Anterior cingulate cortex (tissue), 58 donors: ENCODE measurements at places on chromosomes 16 and 17.
A peak's percentile ranks its signal among the peaks of the same experiment; 100 is the strongest.

GRCh38 chr17:5877948-5878347 lies 192.2 kb upstream of the WSCD1 start:
- peak; percentile 46 for DNase-seq

DNA sequence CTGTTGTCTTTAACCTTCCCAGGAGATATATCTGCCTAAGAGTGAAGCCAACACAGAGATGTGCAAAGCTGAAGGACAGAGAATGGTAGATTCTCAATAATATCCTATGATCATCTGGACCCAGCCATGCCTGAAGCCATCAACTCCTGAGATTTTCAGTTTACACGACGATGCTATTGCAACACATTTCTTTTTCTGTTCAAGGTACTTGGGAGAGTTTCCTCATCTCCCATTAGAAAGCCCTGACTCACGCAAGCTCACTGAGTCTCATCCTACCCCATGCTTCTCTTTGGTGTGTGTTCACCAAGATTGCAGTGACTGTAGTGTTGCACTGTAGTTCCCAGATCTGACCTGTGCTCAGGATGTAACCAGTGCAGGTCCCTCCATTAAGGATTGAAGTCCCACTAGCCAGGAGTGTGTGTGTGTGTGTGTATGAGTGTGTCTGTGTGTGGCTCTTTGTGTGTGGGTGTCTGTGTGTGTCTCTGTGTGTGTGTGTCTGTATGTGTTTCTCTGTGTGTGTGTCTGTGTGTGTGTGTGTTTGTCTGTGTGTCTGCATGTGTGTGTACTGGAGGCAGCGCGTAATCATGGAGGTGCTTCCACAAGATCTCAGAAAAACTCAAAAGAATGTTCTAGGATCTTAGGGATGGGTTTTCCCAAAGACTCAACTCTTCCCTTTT lies 15.5 kb downstream of the CES1 start:
- no peak for DNase-seq

GRCh38 chr17:17738901-17739300 lies 57.6 kb downstream of the RAI1 start:
- peak; percentile 19 for DNase-seq

DNA sequence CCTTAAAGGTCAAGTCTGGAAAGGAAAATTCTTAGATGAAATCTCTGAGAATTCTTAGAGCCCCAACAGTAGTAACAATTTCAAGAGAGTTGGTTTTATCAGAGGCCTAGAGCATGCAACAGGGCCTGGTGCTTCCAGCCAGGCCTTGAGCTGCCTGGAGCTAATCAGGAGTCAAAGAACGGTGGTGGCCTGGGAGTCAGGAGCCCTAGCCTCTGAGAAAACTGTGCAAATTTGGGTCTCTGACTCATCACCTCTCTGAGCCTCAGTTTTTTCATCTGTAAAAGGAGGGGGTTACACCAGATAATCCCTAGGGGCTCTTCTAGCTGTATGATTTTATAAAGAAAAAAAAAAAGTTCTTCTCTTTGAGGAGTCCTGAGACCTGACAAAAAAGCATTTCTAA lies 227.3 kb upstream of the RPL38 start:
- no peak for DNase-seq

DNA sequence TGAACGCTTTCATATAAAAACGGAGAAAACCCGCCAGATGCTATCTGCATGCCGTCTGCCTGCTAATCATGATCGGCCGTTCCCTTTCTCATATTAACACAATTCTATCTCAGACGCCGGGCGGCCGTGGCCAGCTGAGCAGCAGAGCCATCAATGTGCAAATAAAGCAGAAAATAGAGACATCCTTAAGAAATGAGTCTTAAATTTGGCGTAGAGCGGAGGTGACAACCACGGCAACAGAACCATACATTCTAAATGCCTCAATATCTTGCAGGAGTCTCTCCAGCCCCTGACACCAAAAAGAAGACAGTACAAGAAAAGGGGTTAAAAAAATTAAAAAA lies 2.7 kb upstream of the IRX5 start:
- DNase-seq: no peak

GRCh38 chr16:11133344-11133943 lies 122.6 kb downstream of the SOCS1 start:
- no peak for DNase-seq

DNA sequence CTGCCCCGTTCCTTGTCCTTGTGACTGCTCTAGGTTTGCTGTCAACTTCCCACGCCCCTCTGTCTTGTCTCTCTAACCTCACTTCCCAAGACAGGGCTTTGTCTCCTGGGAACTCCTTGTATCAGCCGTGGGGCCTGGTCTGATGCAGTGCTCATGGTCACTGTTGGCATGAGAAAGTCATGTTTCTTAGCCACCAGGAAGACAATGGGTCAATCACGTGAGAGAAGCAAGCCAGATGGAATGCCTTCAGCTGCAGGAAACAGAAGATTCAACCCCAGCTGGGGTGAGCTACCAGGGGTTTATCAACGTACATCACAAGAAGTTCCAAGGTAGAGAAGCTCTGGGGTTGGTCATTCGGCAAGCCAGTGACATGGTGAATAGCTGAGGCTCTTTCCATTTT lies 116.6 kb downstream of the IRF8 start:
- DNase-seq: no peak

- no peak for DNase-seq
Observed at GRCh38 chr17:66185862-66186261, 6.1 kb downstream of the CEP112 start.

DNA sequence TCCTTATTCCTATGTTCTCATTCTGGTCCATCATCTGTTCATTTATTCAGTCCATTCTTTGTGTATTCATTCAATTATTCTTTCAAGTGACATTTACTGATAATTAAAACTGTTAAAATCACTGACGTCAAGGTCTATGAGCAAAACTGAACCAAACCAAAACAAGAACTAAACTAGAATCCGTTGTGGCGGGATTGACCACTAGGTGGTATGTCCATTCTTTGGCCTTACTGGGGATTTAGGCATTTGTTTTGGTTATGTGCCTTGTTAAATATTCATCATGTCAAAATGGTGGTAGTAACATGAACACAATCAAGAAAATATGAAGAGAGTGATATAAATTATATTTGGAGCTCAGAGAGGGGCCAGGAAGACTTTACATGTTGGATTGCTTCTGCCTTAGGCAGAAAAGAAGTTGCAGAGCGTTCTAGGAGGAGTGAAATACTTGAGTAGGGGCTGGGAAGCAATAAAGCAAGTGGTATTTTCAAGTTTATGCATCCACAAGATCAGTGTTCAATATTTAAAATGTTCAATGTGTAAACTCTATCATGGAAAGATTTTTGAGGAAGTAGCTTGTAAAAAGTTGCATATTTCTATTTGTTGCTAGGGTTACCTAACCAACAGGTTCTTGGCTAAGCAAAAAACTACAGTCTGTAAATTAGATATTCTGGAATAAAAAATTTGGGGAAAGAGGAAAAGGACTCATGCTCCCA lies 129.0 kb downstream of the CDH13 start:
- DNase-seq: no peak

GRCh38 chr16:85363881-85364280 lies 249.2 kb upstream of the GSE1 start:
- DNase-seq: no peak

GRCh38 chr17:48102798-48103715 lies 1.8 kb upstream of the CBX1 start:
- no peak for DNase-seq

DNA sequence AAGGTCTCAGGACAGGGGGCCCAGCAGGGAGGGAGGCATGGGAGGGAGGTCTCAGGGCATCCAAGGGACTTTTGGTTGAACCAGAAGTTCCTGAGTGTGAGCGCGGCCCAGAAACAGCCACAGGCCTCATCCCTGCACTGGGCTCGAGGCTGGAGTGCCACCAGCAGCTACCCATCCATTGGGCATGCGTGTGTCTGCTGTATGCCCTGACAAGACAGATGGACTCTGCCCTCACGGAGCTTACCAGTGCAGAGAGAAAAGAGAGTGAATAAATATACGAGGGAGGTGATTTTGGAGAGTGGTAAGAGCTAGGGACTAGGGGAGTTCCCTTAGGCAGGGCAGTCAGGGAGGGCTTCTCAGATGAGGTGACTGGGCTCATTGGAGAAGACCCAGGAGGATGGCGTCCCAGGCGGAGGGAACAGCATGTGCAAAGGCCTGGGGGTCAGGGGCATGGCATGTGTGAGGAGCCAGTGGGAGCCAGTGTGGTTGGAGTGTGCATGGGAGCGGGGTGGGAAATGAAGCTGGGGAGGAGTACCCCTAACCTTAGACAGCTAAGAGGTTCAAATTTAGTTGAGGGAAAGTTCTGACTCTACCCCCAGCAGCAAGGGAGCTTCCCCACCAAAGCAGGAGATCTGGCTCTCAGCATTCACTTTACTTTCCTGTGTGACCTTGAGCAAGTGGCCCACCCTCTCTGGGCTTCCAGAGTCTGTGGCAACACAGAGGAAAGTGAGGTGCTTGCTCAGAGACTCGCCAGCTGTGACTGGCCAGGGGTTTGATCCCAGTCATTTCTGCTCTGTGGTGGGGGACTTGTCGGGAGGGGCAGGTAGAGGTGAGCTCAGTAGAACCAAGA lies 74.7 kb downstream of the SREBF1 start:
- DNase-seq: no peak

DNA sequence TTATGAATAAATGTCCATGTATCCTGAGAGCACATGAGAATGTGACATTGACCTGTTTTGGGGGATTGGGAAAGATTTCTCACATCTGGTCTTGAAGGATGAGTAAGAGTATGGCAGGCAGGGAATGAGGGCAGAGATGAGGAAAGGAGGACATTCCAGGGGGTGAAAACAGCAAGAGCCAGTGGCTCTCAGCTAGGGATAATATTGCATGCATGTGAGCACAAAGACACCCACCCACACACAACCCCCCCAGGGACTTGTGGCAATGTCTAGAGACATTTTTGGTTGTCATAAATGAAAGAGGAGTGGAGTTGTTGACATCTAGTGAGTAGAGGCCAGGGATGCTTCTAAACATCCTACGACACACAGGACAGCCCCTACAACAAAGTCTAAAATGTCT lies 6.0 kb downstream of the MYO1D start:
- DNase-seq: no peak

DNA sequence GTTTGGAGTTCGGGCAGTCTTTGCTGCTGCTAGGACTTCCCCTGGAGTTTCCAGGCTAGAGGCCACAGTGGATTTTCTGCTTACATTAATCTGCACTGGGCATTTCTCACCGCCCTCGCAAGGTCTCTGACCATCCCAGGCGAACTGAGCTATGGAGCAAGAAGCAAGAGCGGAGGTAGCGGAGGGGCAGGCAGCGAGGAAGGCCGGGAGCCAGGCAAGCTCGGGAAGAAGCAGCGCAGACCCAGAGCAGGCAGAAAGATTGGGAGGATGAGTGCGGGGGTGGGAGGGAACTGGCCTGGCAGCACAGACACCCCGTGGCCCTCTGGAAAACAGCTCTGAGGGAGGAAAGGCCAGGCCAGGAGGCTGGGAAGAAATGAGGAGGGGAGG lies 3.8 kb downstream of the COTL1 start:
- DNase-seq: no peak

- no peak for DNase-seq
Observed at GRCh38 chr16:78258375-78259065, 159.1 kb downstream of the WWOX start.

DNA sequence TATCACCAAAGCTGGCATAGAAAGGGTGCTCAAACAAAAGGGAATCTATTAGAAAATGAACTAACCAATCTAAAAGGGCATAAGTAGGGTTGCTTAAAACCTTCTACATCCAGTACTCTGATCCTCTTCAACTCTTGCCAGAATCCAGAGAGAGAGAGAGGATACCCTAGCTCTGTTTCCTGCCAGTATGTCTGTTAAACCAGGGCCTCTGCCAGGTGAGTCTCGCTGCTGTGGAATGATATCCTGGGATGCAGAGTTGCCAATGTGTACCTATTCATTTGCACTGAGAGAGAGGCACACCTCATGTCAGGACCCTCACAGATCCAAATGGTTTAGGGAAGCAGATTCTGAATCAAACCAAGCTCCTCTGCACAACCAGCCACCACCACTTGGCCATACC lies 79.8 kb upstream of the DYNLRB2 start:
- DNase-seq: no peak

- DNase-seq: no peak
Observed at GRCh38 chr17:29565643-29566472, 979 bp downstream of the ABHD15 start.

- no peak for DNase-seq
Observed at GRCh38 chr17:70955441-70955840, 786.1 kb downstream of the KCNJ2 start.

GRCh38 chr17:59493867-59494266 lies 71.5 kb upstream of the DHX40 start:
- peak; percentile 26 for DNase-seq

GRCh38 chr17:58577696-58578095 lies 63.3 kb upstream of the MTMR4 start:
- DNase-seq: peak; percentile 29

- DNase-seq: no peak
Observed at GRCh38 chr17:80785477-80786178, 206.0 kb upstream of the CHMP6 start.

DNA sequence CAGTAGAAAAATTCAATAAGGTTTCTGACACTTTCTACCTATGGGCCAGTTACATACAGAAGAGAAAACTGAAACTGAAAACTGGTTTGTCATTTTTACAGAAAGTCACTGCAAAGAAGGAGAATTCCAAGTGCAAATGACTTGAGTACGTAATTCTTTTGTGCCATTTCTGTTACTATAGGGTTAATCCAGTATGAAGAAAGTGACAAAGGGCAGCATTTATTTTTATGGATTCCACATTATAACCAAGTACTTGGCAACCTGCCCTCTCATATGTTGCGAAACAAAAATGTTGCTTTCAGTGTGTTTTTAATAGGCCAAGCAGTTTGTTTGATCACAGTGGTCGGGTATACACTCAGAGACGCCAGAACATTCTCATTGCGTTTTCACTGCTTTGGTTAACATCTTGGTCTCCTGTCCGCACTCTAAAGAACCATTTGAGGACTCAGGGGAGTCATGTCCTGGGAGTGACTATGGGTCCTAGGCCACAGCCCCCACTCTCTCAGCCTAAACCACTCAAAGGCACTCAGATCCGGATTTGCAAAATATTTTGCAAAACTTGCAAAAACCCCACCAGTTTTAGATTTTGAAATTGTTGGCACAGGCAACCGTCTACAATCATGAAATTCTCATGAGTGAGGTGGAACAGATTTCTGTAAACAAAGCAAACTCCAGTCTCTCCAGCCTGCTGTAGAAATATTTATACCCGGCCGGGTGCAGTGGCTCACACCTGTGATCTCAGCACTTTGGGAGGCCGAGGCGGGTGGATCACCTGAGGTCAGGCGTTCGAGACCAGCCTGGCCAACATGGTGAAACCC lies 15.4 kb upstream of the HELZ start:
- DNase-seq: no peak

DNA sequence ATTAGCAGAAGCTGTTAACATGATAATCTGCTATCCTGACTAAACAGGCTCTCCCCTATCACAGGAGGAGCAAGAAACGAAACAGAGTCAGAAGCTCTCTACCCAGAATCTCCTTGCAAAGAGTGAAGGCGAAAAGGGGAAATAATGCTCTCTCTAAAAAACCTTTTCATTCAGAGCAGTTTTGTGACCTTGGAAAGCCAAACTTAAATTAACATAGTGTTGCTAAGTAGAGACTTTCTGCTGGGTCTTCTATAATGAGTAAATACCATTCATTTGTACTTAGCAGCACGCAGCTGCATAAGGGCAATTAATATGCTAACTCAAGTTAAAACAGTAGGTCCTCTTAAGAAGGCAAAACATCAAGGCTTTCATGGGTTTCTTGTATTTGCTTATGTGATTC lies 101.7 kb upstream of the GPR139 start:
- DNase-seq: no peak
